ENCODE measurements at places on chromosomes 11 and 22.

GRCh38 chr11:23370580-23371275, 510.5 kb upstream of the CCDC179 start:
- DNase-seq = no peak

- no peak for DNase-seq
Observed at GRCh38 chr22:39255449-39256185, 10.8 kb upstream of the PDGFB start.

- DNase-seq = no peak
Observed at GRCh38 chr22:41479671-41480396, 10.9 kb downstream of the ACO2 start.

DNA sequence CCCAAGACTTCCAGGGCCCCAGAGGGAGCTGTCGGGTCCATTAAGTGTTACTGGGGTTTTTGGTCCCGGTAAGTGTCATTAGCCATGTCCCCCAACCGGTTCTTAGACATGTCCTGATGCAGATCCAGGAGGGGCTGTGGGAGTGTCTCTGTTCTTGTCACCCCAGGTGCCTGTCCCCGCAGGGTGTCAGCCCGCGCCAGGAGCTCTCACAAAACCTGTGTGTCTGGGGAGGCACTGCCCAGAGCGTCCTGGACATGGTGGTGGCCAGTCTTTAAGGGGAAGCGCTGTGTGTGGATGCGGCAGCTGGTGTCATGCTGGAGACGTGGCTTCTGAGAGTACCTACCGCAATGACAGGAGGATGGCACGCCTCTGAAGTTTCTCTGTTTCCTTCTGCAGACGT, 12.5 kb upstream of the PARVG start:
- DNase-seq = no peak

GRCh38 chr11:95556342-95557163, 233.0 kb downstream of the FAM76B start:
- DNase-seq = peak; percentile 87

DNA sequence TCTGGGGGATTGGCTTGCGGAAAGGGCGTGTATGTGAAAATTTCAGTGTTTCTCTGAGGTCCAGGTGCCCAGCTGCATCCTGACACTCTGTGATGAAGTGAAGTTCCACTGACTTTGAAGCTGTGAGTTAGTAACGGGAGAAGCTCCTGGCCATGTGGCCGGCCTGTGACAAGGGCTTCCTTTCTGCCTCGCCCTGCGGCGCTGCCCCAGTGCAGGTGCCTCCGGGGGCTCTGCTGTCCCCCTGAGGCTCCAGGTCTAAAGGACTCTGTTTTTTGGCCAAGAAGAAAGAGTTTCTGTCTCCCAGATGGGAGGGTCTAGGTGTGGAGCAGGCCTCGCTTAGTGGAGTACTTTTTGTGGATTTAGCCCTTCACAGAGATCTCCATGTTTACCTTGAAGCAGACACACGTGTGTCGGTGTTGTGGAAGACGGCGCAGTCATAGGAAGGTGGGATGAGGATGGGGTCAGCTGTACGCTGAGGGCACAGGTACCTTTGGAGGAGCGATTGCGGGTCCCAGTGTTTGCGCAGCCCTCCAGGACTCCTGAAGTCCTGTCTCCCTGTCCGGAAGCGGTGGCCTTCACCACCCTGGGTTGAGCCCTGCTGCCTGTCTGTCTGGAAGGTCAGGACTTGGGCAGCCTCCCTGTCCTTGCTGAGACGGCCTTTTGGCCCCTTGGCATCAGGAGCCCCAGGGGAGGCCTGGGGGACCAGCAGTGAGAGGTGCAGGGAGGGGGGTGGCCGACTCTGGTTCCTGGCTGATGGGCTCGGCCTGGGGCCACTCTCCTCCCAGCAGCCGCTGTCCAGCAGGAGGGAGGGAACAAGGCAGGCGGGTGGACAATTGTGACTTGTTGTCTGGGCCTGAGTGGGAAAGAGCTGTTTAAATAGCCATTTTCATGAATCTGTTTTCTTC, 1249.3 kb downstream of the BRD1 start:
- DNase-seq = no peak

GRCh38 chr22:19051381-19052072, 70.7 kb downstream of the DGCR2 start:
- no peak for DNase-seq

DNA sequence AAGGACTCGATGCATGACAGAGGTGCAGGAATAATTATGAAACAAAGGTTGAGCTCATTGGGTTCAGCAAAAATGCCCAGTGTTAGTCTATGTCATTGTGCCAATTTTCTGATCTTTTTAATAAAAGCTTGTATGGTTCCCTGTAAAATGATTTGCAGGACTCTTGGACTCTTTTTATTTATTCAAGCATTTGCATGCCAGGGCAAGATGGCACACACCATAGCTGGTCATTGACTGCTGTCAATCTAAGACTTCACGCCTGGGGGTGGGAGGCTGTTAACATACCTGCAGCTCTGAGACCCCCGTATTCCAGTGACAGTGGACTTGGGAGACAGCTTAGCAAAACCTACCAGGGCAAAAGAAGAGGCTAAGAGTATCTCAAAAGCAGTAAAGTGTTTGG, 32.0 kb upstream of the ANO1 start:
- DNase-seq = no peak

GRCh38 chr11:123233280-123233974, 38.4 kb upstream of the CLMP start:
- peak; percentile 51 for DNase-seq

- DNase-seq = peak; percentile 17
Observed at GRCh38 chr11:126561327-126561893, 205.9 kb downstream of the ST3GAL4 start.

DNA sequence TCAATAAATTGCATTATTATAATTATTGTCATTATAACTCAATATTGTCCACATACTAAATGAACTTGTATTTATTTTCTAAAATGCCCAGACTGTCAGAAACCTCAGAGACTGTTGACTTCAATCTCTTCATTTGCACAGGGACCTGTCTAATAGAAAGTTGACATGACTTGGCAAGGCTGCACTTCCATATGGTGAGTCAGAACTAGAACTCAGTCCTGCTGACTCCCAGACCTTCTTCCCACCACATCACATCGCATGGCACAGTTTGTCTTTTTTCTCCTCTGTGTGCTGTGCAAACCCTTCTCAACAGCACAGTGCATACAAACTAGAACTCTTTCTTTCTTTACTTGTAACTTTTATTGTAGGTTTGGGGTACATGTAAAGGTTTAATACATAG, 215.1 kb upstream of the BLID start:
- no peak for DNase-seq

DNA sequence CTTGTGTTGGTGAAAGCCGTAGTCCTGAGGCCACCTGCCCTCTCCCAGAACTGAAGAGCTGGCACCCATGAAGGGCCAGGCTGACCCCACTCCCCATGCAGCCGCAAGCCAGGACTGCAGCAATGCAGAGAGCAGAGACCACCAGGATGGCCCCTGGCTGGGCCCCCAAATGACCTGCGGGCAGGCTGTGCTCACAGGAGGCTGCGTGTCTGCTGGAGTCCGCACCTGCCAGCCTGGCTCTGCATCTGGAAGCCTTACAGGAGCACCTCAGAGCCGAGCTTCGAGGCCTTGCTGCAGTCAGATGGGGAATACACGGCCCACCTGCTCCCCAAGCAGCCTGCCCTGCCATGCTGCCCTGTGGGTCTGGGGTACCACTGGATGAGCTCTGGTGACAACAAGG, 1336.8 kb downstream of the TBC1D22A start:
- no peak for DNase-seq

DNA sequence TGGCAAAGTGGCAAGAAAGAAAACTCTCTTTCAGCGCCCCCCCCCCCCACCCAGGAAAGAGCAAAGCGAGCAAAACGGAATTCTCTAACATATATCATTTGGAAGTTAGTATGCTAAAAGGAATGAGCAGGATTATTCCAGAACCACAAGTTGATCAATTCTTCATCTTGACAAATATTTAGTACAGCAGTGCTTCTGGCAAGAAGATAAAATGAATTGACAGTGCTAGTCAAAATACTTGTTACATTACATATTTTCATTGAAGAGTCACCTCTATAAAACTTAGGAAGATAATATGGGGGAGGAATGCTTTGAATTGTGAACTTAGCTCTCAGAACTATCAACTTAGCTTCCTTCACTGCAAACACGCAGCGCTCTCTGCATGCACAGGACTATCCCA, 377.4 kb downstream of the DYNC2H1 start:
- no peak for DNase-seq

DNA sequence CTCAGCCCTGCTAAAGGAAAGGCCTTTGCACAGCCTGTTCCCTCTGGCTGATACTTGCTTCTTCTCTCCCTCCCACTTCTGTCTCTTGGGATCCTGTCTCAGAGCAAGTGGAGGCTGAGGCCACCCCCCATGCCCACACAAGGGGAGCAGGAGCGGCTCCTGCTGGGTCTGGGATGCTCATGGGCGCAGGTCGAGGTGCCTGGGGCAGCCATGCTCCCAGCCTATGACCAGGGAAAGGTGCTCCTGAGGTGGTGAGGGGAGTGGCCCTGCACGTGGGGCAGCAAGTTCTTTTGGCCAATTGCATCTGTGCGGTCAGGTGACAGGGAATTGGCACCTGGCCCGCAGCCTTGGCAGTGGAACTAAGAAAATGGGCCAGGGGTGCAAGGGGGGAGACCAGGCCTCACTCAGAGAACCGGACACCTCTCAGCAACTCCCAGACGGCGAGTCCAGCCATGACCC, 1.5 kb downstream of the MAPK11 start:
- no peak for DNase-seq

- DNase-seq = peak; percentile 60
Observed at GRCh38 chr11:60717956-60718355, 6.6 kb upstream of the MS4A18 start.

DNA sequence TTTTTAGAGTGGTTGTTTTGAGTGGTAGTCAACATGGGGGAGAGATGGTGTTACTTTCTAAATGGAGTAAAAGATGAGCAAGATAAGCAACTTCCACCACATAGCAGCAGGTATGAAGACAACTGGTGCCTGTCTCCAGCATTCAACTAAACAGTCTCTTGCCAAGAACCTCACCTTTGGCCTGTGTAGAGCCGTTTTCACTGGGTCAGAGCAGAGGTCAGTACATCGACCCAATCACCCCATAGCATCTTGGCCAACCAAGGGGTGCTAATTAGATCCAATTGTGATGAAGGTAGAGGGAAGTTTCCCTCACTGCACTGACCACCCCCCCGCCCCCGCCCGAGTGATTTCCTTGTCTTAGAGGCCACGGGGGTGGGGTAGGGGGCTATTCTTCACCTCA, 188.2 kb downstream of the BLID start:
- DNase-seq = no peak

DNA sequence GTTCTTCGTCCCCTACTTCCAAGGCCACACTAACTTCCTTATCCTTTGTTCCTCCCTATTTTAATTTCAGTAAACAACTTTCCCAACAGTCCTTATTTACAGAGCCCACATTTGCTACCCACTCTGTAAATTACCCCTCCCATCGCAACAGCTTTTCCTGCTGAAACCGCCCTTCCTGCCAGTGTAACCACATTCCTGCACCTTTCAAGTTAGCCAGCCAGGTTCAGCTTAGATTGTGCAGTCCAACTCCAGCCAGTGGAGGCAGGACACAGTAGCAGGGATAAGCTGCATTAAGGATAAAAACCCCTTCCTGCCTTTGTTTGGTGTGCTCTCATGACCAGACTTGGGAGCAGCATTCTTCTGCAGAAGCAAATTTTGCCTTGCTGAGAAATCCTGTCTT, 768.3 kb upstream of the ARHGAP42 start:
- DNase-seq = no peak

DNA sequence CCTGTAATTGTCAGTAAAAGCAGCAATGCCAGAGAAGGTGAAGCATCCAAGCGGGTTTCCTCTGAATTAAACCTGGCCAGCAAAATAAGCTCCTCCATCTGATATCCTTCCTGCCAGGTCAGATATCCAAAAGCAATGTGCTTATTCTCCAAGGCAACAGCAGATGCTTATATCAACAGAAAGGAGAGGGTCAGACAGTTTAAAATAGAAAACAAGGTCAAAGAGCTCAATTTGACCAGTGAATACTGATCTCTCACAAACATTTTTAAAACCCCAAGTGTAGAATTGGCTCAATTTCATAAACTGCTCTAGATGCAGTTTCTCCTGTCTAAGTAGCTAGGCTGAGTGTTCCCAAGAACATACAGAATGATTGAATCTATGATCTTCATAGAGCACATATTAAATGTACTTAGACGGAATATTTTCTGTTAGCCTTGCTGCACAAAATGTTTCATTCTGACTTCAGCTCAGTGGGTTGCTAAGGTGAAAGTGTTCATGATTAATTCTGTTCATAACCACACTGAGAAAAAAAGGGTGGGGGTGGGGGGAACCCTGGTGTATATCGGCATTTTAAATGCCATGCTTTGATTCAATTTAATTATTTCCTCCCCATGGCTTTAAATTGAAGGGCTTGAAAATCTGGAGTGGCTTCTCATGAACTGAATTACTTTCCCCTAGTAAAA, 174.2 kb upstream of the ARHGAP20 start:
- no peak for DNase-seq

GRCh38 chr11:104897891-104898684, at the start of gene CASP12:
TSS of gene CASP12 (minus strand) at chr11:104898460.
- peak; percentile 18 for DNase-seq

DNA sequence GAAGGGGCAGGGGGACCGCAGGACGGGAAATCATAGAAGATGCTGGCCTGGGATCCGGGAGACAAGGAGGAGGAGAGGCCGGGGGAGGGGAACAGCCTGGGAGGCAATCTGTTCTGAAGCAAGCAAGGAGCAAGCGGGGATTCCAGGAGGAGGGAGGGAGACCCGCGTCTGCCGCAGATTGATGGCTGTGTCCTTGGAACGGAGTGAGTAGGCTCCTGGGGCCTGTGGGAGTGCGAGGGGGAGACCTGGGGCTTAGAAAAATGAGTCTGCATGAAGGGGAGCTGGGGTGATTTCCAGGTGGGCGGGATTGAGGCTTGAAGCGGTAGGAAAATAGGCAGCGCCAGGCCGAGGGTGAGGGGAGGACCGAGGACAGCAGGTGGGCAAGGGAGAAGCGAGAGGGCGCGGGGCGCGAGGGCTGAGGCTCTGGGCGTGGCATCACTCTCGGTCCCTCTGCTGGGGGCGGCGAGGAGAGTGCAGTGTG, 1.6 kb upstream of the LRRC55 start:
- no peak for DNase-seq

DNA sequence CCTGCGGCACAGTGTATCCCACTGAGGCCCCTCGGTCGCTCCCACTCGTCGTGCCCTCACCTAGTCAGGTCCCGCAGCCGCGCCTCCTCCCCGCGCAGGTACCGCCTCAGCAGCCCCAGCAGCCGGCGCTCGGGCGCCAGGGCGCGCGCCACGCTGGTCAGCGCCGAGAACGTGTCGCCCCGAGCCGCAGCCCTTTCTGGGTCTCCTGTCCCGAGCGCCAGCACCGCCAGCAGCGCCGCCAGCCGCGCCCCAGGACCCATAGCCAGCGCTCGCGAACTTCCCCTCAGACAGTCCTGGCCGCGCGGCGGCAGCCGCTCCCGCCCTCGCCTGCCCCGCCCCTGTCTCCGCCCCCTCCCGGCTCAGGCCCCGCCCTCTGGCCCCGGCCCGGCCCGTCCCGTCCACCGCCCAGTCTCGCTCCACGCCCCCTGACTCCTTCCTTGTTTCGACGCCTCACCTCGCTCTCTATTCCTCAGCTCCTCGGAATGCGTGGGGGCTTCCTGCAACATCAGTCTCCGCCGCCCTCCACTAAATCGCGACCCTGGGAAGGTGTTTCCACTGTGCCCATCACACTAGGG, at the start of gene P4HA3:
TSS of gene P4HA3 (minus strand) at position 289 of the 575 bp plus-strand sequence. CDS start at position 260, 29 bp downstream.
- DNase-seq = peak; percentile 54
